CD8-positive, alpha-beta T cell (primary cell): ENCODE measurements at places on chromosomes 16 and 17.

DNA sequence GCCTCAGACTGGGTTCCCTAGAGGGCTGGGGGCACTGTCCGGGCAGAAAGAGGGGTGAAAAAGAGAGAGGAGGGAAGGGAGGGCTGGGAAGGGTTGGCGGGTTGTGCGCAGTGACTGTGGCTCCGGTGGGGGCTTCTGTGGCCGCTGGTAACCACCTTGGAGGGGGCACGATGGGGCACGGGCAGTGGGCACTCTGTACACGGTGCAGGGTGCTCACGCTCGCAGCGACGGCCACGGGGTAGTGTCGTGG, 588 bp downstream of the PLLP start:
- DNase-seq = no peak

GRCh38 chr17:64130559-64131001, 636 bp upstream of the ERN1 start:
- peak; percentile 8 for DNase-seq

DNA sequence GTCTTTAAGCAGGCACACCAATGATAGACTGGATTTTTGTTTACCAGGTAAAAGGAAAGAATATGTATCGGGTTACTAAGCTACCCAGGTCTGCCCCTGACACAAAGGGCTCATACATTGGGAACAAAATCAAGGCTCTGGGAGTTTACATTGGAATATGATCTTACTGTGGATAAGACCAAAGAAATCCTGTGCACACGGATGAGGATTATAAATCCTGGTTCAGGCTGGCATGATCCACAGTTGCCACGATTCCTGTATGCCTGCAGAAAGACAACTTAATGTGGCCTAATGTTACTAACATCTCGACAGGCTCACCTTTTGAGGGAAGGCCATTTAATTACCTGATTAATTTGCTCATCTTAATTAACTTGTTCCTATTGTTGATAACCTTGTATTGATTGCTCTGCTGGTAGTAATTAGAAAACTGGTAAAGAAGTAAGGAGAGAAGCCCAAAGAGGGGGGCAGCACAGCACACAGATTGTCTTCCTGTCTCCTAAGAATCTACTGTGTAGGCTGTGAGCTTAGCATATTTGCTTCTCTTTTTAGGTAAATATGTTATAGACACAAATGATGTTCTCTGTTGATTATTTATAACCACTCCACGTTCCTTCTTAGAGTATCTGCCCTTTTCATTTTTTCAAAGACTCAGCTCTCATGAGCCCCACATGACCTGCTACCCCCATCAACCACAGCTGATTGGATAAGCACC, 51.0 kb upstream of the TOX3 start:
- DNase-seq = no peak

DNA sequence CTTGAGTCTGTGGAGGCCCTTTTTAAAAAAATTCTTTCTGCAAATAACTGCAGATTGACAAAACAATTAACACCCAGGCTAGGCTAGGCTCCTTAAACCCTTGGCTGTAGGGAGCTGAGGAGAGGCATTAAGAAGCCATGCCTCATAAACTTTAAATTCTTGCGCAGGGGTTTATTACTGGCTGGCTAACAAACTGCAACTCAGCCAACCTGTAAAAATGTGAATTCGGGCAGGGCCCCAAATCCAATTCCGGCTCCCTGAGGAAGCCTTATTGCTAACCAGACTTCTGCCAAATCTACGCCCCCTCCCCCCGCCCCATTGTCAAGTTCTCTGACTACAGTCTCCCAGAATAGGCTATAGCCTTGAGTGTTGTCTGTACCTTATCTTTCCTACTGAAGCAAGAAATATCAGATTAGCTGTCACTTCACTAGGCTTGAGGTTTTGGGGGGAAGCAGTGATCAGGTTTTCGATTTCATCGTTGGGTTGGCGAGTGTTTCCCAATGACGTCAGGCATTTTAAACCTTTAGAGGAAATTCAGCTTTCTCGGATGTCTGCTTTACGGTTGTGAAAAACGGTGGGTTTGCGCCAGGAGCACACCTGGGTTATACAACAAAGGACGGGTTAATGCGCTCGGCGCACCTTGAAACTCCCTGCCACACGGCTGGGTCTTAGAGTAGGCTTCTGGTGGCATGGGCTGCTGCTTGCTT, 2.0 kb downstream of the CDH3 start:
- no peak for DNase-seq

- DNase-seq = no peak
Measured at GRCh38 chr17:73304971-73305812, 6.6 kb downstream of the CDC42EP4 start.

DNA sequence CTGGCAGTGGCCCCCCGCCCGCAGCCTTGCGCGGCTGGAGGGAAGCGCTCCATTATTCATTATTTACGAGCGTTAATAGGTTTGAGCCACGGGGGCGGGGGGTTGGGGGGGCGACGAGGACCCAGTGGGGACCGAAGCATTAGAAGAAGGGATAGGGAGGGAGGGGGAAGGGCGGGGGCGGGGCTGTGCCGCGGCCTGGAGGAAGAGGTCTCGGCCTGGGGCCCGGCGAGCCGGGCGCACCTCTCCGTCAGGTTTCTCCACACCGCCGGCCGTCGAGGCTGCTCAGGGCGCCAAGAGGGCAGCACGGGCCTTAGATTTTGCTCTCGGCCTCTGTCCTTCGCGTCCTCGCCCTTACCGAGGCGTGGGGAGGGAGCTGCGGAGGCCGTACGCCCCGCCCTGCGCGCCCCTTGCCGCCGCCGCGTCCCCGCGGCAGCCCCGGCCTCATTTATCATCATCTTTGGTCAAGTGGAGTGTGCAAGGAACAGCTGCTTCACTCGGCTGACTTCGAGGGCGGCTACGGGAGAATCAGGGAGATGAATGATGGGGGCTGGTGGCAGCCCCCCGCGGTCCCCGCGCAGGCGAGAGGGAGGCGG, 54.2 kb downstream of the SREBF1 start:
- DNase-seq = peak; percentile 41
